ENCODE measurements at places on chromosomes 5 and 9.

- no peak for DNase-seq
These were observed 406.3 kb upstream of the ADAMTSL1 start for GRCh38 chr9:18067548-18068120.

- no peak for DNase-seq
These were observed 91.7 kb downstream of the SPATA31D1 start for GRCh38 chr9:82080265-82080664.

DNA sequence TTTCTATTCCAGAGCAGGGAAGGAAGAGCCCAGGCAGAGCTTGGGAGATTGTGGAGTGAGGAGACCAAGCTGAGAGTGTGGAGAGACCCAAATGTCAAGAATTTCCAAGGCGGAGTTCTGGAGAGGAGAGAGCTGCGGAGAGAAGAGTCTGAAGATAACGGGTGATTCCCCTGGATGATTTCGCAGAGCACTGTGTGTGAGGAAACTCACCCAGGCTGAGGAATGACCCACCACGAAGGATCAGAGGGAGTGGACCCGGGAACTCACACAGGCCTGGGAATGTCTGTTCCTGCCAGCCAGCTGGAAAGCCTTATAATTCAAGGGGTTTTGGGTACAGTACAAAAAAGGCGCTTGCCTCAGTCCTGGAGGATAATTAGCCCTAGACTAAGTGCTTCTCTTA lies 94.2 kb downstream of the WNK2 start:
- no peak for DNase-seq

- no peak for DNase-seq
These were observed 45.2 kb upstream of the ANKRD55 start for GRCh38 chr5:56278335-56278753.

GRCh38 chr5:165135565-165135964 lies 1630.1 kb downstream of the MAT2B start:
- no peak for DNase-seq

- DNase-seq: no peak
These were observed 85.6 kb downstream of the GADD45G start for GRCh38 chr9:89690334-89690912.

GRCh38 chr5:7473668-7474215 lies 77.8 kb downstream of the ADCY2 start:
- no peak for DNase-seq

- DNase-seq: no peak
These were observed 36.3 kb downstream of the OLFM1 start for GRCh38 chr9:135123773-135124134.

DNA sequence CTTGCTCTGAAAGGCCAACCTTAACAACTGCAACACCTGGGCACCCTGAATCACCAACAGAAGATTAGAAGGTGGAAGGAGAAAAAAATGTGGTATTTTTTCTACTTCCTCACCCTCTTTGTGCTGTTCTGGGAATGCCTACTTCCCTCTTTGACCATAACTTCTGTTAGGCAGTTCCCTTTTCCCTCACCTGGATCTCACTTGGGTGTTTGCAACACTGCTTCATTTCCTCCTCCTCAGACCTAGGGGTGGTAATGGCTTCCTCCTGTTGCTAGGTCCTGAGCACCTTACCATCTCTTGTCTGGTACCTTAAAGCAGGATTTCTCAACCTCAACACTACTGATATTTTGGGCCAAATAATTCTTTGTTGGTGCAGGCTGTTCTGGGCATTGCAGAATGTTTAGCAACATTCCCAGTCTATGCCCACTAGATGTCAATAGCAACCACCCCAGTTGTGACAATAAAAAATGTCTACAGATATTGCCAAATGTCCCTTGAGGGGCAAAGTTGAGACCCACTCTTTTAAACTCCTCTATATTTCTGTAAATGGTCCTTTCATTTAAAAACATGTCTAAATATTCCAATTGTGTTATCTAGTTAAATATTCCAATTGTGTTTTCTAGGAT lies 300.0 kb upstream of the VLDLR start:
- no peak for DNase-seq

DNA sequence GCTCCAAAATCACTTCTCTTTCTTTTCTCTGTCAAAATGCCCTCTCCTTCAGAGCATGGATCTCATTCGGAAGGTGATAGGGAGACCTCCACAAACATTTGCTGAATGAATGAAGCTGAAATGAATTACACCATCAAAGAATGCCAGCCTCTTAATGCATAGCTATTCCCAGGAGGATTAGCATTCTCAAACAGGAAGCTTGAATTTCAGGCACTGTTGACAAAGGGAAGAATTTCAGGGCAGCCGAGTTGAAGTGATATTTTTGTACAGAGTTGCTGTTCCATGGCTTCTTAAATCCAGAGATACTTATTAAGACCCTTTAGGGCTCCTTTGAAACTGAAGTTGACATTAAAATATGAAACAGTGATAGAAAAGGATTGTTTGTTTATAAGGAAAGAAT lies 18.8 kb downstream of the HBEGF start:
- no peak for DNase-seq

GRCh38 chr5:142254431-142254830 lies 70.4 kb downstream of the SPRY4 start:
- no peak for DNase-seq

DNA sequence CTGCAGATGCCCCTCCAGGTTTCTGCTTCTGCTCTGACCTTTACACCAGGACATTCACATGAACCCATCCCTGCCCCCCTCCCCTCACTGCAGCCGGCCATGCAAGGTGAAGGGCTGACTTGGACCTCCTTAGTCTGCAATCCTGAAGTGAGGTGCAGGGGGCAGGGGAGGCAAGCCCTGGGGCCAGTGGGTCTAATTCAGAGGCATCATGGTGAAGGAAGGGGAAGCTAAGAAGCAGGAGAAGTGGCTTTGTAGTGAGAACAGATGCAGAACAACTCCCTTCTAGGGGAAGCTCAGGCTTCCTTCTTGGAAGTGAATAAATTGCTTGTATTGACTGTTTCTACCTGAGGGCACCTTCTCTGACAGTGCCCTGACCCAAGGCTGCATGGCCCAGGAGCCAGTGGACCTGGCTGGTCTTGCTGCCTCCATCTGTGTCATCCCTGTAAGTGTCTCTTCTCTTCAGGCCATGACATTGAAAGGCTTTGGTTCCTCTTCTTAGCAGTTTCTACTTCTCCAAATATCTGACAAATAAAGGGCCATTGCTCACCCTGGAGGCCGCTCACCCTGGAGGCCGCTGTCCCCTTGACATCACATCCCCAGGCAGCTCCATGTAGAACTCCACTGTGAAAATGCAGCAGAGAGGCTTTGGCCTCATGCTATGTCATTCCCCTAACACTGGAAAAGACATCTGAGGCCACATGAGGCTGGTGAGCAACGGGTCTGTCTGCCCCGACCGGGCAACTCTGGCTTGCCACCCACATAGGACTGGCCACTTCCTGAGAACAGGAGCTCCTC lies 55.3 kb downstream of the GADD45G start:
- DNase-seq: no peak

GRCh38 chr9:129886226-129887174 lies 51.2 kb downstream of the USP20 start:
- DNase-seq: peak; percentile 33

- DNase-seq: no peak
These were observed 1.3 kb downstream of the TLX3 start for GRCh38 chr5:171310212-171310818.

- no peak for DNase-seq
These were observed 221.2 kb downstream of the DMRT2 start for GRCh38 chr9:1271367-1271766.

DNA sequence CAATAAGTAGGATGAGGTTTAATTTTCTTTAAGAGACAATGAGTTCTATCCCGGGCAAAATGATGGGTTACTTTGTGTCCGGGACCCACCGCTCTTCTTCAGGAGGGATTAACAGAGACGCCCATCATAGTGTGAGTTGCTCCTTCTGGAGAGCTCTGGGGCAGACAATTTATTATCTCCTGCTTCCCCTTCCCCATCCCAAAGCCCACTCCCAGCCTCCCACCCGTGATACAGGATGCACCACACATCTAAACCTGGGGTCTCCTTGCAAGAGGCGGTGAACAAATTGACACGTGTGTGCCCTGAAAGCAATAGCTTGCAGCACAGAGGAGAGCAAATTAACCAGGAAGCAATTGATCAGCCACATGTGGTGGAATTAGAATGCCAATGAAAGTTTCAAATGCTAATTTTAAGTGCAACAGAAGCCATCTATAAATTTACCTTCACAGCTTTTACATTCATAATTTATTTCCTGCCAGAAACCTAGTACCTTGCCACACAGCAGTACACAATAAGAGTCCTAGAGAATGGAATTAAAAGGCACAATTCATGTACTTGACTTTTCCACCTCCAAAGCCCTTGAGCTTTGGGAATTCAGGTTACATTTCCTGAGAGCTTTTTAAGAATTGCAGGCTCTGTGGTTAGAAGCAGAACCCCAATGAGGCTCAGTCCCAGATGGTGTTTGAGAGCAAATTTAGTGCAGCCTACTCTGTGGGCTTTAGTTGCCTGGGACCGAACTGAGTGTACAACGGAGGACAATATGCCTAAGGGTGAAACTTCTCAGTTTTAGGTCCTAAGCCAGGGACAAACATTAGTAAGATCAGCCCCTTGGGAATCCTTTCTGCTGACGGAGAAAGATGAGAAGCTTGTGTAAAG lies 399.6 kb downstream of the MED10 start:
- DNase-seq: no peak

DNA sequence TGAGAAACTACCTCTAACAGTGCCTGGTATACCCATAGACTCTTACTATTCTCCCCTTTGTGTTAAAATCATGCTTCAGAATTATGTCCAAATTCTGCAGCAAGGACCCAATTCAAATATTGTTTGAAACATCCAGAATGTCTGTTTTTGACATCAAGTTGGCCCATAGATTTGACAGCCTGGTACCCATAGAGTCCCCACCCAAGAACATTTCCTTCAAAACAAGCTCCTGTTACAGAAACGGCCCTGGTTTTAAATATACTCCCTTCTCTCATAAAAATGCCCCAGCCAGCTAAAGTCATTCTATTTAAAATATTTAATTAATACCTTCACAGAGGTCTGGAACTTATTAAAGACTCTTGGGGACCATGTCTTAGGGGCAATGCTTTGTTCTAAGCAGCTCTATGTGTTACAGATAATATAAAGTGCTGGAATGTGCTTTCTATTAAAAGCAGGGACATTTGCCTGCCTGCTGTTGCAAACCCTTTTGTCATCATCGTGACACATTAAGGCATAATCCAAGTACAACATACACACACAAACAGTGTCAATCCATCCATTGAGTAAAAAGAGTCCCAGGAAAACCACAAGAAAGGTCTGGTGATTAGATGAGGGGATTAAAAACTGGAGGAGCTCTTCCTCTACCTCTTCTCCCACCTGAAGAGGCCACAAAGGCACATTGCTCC lies 321.7 kb downstream of the MLLT3 start:
- no peak for DNase-seq

DNA sequence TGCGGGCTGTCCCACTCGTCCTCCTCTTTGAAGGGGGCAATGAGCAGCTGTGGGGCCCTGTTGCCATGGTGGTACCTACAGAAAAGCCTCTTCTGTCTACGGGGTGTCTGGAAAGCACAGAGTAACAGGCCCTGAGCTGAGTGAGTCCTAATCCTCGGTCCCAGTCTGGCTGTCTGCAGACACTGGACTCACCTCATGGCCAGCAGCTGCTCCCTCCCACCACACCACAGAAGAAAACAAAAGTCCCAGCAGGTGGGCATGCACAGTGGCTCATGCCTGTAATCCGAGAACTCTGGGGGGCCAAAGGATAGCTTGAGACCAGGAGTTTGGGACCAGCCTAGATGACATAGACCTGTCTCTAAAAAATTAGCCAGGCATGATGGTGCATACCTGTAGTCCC lies 19.9 kb downstream of the P4HA2 start:
- no peak for DNase-seq

DNA sequence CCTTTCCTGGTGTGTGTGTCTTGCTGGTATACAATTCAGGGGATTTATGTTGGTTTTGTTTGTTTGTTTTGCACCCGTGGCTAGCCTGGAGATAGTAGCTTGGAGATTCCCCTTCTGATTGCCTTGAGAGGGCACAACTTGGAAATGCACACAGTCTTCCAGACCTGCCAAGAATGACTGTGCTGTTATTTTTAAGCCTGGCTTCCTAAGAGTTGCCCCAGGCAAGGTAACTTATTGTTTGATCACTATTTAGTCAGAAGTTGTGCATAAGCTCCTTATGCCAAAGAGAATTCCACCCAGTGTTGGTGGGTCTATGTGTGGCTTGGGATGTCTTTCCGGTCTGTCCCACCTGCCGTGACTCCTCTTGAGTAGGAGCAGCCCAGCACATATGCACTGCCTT lies 421.9 kb upstream of the KCNN2 start:
- DNase-seq: no peak

- no peak for DNase-seq
These were observed at the start of gene PCDHGA9 for GRCh38 chr5:141402553-141403243. TSS of gene PCDHGA9 (plus strand) at chr5:141402778. CDS start at chr5:141402953, 175 bp downstream.

- no peak for DNase-seq
These were observed 102.1 kb downstream of the C5orf15 start for GRCh38 chr5:133866160-133866902.

DNA sequence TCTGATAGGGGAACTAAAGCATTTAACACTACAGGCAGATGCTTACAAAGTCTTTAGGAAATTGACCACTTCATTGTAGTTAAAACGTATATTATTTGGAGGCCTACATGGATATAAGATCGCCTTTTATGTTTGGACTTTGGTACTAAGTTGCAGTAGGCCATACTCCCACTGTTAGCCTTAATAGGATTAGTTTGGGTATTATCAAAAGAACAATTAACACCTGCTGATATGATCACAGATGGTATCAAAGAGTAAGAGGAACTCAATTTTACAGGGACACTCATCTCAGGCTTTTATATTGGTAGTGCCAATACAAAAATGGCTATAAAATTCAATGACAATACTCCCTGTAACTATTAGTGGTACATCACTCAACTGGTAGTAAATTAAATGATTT lies 1183.0 kb downstream of the MAT2B start:
- no peak for DNase-seq

DNA sequence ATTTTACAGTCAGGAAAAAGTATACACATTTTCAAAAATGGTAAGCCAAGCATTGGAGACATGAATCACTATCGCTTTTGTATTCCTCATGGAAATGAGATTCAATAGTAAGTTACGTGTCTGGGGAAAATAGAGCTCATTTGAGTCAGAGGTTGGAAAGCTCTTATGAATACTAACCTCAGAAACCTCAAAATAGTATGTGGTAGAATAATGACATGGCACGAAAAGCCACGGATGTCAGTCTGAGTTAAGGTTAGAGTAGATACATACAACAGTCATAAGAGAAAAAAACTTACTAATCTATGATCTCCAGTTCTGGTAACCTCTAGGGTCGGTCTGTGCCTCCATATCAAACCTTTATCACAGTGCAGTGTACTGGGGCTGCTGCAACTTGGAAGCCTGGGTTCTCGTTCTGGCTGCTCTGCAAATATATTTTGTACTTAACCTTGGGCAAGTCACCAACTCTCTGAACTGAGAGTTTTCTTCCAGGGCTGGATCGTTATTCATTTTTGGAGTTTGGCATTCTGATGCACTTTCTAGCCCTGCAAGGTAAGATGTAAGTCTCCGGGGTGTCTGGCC lies 31.8 kb downstream of the MAP1B start:
- DNase-seq: no peak

DNA sequence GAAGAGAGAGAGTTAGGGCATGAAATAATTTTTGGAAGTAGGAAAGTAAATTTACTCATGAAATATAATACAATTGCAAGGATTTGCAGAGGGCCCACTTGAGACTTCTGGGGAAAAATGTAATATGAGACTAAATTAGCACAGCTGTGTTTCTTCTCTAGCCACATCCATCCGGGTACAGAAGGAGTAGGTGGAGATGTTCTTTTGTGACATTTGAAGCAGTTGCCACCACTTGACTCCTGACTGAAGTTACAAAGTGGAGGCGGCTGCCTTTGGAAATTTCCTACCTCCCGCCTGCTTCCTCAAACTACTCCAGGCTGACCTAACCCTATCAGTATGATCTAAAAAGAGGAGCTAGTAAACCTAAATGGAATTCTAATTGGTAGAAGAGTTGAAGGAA lies 58.1 kb upstream of the SHISAL2B start:
- no peak for DNase-seq
